ENCODE measurements at places on chromosomes 11 and 22.
A peak's percentile ranks its signal among the peaks of the same experiment; 100 is the strongest.

DNA sequence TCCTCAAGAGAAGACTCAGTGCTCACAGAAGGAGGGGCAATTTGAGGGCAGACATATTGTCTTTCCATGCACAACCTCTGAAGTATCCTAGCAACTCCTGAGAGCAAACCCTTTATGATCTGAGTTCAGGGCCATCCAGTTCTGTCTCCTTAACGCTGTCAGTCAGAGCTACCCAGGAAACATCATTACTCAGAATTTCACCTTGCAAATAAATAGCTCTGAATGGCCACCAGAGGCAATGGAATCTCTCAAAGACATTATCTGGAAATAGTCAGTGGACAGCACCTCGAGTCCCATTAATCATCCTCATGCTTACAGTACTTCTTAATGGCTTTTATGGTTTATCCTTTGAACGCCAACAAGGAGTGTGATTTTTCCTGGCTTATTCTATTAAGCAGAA is 656.1 kb downstream of the OPCML start:
- no peak for DNase-seq

GRCh38 chr11:61585115-61585514 is 4.2 kb upstream of the SYT7 start:
- DNase-seq: no peak

GRCh38 chr11:31786996-31787685 is 24.0 kb downstream of the PAX6 start:
- no peak for DNase-seq

DNA sequence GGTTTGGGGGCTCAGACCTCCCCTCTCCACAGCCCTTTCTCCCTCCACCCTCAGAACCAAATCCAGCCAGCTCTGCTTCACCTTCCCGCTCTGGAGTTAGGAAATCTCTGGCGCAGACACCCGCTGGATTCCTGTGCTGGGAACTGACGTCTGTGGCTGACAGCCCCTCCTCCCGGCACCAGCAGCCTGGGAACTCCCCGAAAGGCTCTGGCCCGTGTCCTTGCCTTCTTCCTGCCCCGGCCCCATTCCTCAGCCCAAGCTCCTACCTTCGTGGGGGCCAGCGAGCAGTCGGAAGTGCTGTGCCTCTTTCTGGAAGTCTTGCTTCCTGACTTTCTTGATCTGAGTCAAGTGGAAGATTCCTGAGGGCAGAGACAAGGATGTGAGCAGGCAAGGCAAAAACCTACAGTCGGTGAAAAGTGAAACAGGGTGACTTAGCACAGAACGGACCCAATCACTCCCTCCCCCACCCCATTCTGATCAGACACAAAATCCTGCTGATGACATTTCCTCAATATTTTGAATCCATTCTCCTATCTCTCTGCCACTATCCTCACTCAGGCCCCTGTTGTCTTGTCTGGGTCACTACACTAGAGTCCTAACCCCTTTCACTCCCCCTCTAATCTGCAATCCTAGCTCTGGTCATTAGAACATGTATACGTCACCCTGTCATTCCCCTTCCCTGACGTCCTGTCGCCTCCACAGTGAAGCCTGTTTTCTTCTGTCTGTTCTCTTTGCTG is 34.1 kb downstream of the CHRDL2 start:
- no peak for DNase-seq

DNA sequence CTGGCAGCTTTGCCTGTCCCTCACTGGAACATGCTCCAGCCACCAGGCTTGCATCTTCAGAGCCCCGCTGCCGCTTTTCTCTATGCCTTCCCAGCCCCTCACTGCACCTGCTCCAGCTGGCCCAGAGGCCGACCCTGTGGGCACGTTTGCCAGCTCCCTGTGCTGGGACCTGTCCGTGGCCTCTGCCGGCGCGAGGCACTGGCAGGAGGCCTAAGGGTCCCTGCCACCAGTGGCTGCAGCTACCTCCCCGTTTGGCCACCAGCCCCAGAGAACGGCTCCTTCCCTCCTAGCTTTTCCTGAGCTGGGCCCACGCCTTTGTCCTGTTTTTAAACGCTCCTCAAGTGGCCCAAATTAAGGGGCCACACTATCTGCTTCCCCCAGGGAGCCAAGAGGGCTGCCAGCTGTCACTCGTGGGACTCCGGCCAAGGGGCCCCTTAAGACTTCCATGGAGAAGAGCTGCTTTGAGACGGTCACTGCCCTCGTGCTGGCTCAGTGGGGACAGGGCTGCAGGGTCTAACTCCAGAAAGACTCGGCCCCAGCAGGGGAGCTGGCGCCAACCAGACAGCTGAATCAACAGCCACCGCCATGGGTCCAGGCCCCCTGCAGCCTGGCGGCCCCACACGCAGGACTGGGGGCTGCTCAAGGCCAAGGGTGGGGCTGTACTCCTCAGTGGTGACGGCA is 24.6 kb upstream of the WNT7B start:
- DNase-seq: no peak

DNA sequence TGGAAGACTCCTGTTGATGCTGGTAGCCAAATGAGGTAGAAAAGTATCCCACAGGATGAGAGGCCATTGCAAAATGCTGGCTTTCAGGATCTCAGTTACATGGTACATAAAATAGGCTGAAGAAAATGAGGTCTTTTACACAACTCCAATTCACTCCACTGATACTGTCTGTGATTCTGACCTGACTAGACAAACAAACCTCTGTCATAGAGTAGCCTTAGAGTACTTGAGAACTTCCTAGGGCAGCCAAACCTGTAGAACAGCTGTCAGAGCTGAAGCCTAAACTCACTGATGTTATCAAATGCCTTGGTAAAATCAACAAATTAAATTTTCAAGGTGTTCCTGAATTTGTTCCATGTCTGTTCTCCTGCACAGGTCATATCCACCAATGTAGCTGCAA is 26.2 kb upstream of the POGLUT3 start:
- DNase-seq: no peak

DNA sequence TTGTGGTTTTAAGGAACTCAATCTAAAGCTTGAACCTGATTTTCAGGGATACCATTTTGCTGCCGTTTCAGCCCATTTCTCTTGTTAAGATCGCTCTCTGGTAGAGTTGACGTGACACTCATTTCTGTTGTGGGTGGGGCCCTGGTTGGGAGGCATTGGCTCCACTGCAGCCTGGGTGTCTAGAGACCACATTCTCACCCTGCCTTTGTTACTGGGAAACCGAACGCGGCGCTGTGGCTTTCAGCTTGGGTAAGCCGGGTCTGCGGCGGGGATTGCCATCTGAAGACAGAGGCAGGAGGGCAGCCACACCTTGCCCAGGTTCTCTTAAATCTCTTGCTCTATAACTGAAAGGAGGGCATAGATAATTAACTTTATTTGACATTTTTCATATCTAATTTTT is 3.2 kb downstream of the EHF start:
- DNase-seq: peak; percentile 42

- DNase-seq: no peak
Measured at GRCh38 chr11:32231909-32232493, 141.1 kb downstream of the RCN1 start.

- DNase-seq: no peak
Measured at GRCh38 chr11:2248762-2249161, 21.6 kb downstream of the ASCL2 start.

- DNase-seq: no peak
Measured at GRCh38 chr11:113341388-113342165, 27.2 kb downstream of the TTC12 start.

- DNase-seq: no peak
Measured at GRCh38 chr11:67666303-67666645, 8.1 kb downstream of the ALDH3B2 start.

Data from CD4-positive, alpha-beta T cell treated with Interleukin-4 for 1 hour (primary cell).